ENCODE measurements at places on chromosomes 12 and 14. TPM values are rescaled to one million over a fixed set of nuclear protein-coding genes. Genes with fewer than 3 reads are reported as not detected.
A peak's percentile ranks its signal among the peaks of the same experiment; 100 is the strongest.

- H3K27me3 ChIP-seq, result no peaks in the 10 kb centered on the region
- H3K36me3 ChIP-seq, result peaks cover 5% of the 10 kb centered on the region
- no peaks in the 10 kb centered on the region for H3K4me1 ChIP-seq
- no peak overlapping the region for H3K27ac ChIP-seq
- no peak for DNase-seq
These were observed 5.7 kb upstream of the ZCCHC8 start for GRCh38 chr12:122506393-122506938.

The A2ML1 gene
- total RNA-seq, result 0.27 TPM

DNA sequence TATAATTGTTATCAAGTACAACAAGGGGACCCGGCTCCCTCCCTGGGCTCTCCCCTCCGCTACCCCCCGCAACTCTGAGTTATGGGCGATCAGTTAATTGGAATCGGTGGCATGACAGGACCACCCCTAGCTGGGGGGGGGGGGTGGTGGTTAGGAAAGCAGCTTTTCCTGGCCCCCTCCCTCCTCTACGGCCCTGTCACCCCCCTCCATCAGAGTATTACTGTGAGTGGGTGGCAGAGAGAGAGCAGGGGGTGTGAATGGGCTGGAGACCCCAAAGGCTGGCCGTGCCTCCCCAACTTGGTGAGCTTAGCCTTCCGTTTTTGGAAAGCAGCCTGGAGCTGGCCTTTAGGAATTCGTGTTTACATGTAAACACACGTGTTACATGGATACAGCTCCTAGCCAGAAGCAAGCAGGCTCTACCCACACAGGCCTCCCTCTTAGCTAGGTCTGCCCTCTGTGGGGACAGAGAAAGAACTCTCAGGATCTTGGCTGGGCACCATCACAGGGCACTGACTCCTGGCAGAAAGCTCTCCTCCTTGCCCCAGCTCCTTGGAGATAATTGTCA is 1.1 kb upstream of the HOXC4 start:
- H3K27ac ChIP-seq, result no peak overlapping the region
- no peak overlapping the region for H3K4me3 ChIP-seq
- no peaks in the 10 kb centered on the region for H3K4me1 ChIP-seq

The SERPINA9 gene
- total RNA-seq, result not detected

- no peak for DNase-seq
- no peak overlapping the region for H3K27ac ChIP-seq
- no peaks in the 10 kb centered on the region for H3K36me3 ChIP-seq
- no peak overlapping the region for H3K4me3 ChIP-seq
These were observed 57.2 kb downstream of the ALG10B start for GRCh38 chr12:38373784-38374183.

- H3K27me3 ChIP-seq, result no peaks in the 10 kb centered on the region
- no peak for DNase-seq
- H3K4me1 ChIP-seq, result no peaks in the 10 kb centered on the region
- no peak overlapping the region for H3K4me3 ChIP-seq
These were observed 60.9 kb downstream of the MAP1LC3B2 start for GRCh38 chr12:116620124-116620491.

- no peak overlapping the region for H3K4me3 ChIP-seq
- no peak for DNase-seq
- H3K27ac ChIP-seq, result no peak overlapping the region
- peaks cover 4% of the 10 kb centered on the region for H3K4me1 ChIP-seq
- H3K36me3 ChIP-seq, result no peaks in the 10 kb centered on the region
These were observed 357.3 kb upstream of the RGS6 start for GRCh38 chr14:71574976-71575375.

GRCh38 chr14:57962325-57963035 is 96.6 kb upstream of the SLC35F4 start:
- no peak overlapping the region for H3K4me3 ChIP-seq
- peaks cover 13% of the 10 kb centered on the region for H3K4me1 ChIP-seq
- no peaks in the 10 kb centered on the region for H3K36me3 ChIP-seq
- DNase-seq, result no peak
- H3K27ac ChIP-seq, result peak overlapping the region; percentile 97
- H3K27me3 ChIP-seq, result no peaks in the 10 kb centered on the region

The INTS13 gene
- 19.2 TPM for total RNA-seq

The MGST1 gene
- 79.3 TPM for total RNA-seq

- no peaks in the 10 kb centered on the region for H3K4me1 ChIP-seq
- H3K27me3 ChIP-seq, result no peaks in the 10 kb centered on the region
- no peaks in the 10 kb centered on the region for H3K36me3 ChIP-seq
- no peak overlapping the region for H3K4me3 ChIP-seq
- no peak for DNase-seq
These were observed 67.8 kb downstream of the TMCC3 start for GRCh38 chr12:94582591-94582990.

- no peak overlapping the region for H3K4me3 ChIP-seq
- H3K27ac ChIP-seq, result no peak overlapping the region
- no peaks in the 10 kb centered on the region for H3K27me3 ChIP-seq
These were observed 53.6 kb upstream of the RIN3 start for GRCh38 chr14:92459950-92460421.

The SLC15A4 gene
- 38.6 TPM for total RNA-seq

GRCh38 chr12:129534966-129535750 is 368.7 kb downstream of the TMEM132D start:
- H3K4me3 ChIP-seq, result no peak overlapping the region
- no peak for DNase-seq
- no peaks in the 10 kb centered on the region for H3K27me3 ChIP-seq
- no peak overlapping the region for H3K27ac ChIP-seq
- H3K36me3 ChIP-seq, result no peaks in the 10 kb centered on the region

GRCh38 chr14:100100032-100100703 is 34.9 kb downstream of the EVL start:
- H3K4me3 ChIP-seq, result no peak overlapping the region
- no peaks in the 10 kb centered on the region for H3K36me3 ChIP-seq
- H3K27me3 ChIP-seq, result no peaks in the 10 kb centered on the region
- no peak for DNase-seq
- H3K4me1 ChIP-seq, result peaks cover 4% of the 10 kb centered on the region

GRCh38 chr14:95397325-95397724 is 77.6 kb upstream of the CLMN start:
- no peak overlapping the region for H3K4me3 ChIP-seq
- H3K36me3 ChIP-seq, result no peaks in the 10 kb centered on the region
- no peaks in the 10 kb centered on the region for H3K27me3 ChIP-seq
- DNase-seq, result no peak
- no peaks in the 10 kb centered on the region for H3K4me1 ChIP-seq

The KRT72 gene
- total RNA-seq, result not detected

GRCh38 chr12:75631831-75632230 is 120.4 kb upstream of the KRR1 start:
- no peaks in the 10 kb centered on the region for H3K27me3 ChIP-seq
- H3K36me3 ChIP-seq, result no peaks in the 10 kb centered on the region
- H3K4me3 ChIP-seq, result no peak overlapping the region
- no peaks in the 10 kb centered on the region for H3K4me1 ChIP-seq
- DNase-seq, result no peak
- no peak overlapping the region for H3K27ac ChIP-seq

The STON2 gene
- total RNA-seq, result 20.5 TPM

GRCh38 chr14:93884950-93885349 is 42.2 kb upstream of the FAM181A start:
- no peaks in the 10 kb centered on the region for H3K27me3 ChIP-seq
- no peaks in the 10 kb centered on the region for H3K4me1 ChIP-seq

DNA sequence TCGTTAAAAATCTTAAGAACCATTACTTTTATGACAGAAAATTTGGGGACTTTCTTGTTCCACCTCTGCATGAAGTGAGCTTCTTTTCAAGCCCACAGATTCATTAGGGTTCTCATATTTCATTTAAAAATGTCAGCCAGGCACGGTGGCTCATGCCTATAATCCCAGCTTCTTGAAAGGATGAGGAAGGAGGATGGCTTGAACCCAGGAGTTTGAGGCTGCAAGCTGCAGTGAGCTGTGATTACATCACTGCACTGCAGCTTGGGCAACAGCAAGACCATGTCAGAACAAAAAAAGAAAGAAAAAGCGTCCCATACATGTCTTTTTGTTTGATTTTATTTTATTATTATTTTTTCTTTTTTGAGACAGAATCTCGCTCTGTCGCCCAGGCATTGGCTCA is 43.4 kb upstream of the ATF1 start:
- DNase-seq, result no peak
- H3K36me3 ChIP-seq, result no peaks in the 10 kb centered on the region
- H3K4me3 ChIP-seq, result no peak overlapping the region
- no peak overlapping the region for H3K27ac ChIP-seq
- H3K4me1 ChIP-seq, result no peaks in the 10 kb centered on the region

- DNase-seq, result no peak
- H3K27ac ChIP-seq, result no peak overlapping the region
- H3K4me3 ChIP-seq, result no peak overlapping the region
- no peaks in the 10 kb centered on the region for H3K4me1 ChIP-seq
These were observed 69.3 kb downstream of the SERPINA3 start for GRCh38 chr14:94681300-94682060.

The ARMH4 gene
- total RNA-seq, result 14.6 TPM

- H3K4me1 ChIP-seq, result no peaks in the 10 kb centered on the region
- H3K36me3 ChIP-seq, result no peaks in the 10 kb centered on the region
- H3K4me3 ChIP-seq, result no peak overlapping the region
- DNase-seq, result no peak
These were observed 164.9 kb downstream of the CEP128 start for GRCh38 chr14:80776657-80777056.

GRCh38 chr12:131074221-131075083 is 120.7 kb downstream of the ADGRD1 start:
- no peaks in the 10 kb centered on the region for H3K36me3 ChIP-seq
- peak; percentile 60 for DNase-seq
- no peak overlapping the region for H3K4me3 ChIP-seq
- H3K4me1 ChIP-seq, result no peaks in the 10 kb centered on the region
- H3K27me3 ChIP-seq, result no peaks in the 10 kb centered on the region
- no peak overlapping the region for H3K27ac ChIP-seq

DNA sequence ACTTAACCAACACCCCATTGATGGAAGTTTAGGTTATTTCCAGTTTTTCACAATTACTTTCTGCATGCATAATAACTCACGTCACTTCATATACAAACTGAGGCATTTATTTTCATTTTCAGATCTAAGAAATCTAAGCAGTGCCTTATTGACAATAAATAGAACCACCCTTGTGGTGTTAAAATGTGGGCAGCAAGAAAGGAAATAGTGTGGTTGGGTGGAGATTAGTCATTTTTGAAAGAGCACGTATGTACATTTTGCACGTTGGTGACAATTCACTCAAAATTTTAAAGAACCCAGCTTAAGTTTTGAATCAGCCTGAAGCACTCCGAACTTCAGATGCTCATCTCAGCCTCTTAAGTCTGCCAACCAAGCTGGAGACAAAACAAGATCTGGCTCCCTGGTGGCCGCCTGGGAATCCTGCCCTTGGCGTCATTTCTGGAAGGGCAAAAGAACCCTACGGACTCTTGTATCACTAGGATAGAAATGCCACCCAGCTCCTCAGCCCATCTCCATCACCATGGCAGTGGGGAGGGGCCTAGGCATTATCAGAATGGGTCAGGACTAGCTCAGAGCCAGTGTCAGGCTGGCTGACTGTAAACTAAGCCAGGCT is 89.5 kb upstream of the BCL2L14 start:
- no peak overlapping the region for H3K27ac ChIP-seq
- no peak for DNase-seq
- no peaks in the 10 kb centered on the region for H3K4me1 ChIP-seq
- H3K27me3 ChIP-seq, result no peaks in the 10 kb centered on the region

The SLC41A2 gene
- 96.4 TPM for total RNA-seq

DNA sequence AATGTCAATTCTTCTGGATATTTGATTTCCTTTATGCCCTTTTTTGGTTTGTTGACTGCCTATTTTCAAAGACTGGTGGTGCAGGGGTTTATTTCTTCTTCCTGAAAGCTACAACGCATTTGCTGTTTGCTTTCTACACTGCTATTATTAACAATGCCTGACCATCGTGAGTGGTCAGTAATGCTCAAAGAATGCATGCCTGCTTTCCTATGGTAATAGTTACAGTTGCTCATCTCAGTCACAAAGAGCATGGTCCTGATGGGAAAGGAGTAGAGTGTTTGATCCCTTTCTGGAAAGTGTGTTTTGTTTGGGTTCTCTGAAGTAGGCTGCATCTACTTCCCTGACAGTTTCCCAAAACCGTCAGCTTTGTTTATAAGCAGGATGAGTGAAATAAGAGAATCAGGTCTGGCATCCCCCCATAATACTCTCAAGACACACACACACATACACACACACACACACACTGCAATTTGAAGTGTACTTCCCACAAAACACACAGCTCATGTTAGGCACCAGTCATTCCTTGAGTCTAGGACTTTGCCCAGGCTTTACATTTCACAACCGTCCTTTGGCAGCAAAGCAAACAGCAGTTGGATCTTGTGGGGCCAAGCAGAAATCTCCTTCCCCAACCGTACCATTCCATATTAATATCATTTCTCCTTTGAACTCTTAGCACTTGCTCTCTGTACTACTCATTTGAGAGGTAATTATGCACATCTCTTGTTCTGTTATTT is 56.6 kb downstream of the SUDS3 start:
- H3K36me3 ChIP-seq, result no peaks in the 10 kb centered on the region
- H3K4me3 ChIP-seq, result no peak overlapping the region
- H3K27me3 ChIP-seq, result no peaks in the 10 kb centered on the region
- no peak for DNase-seq

- H3K4me3 ChIP-seq, result no peak overlapping the region
- DNase-seq, result no peak
- H3K27me3 ChIP-seq, result no peaks in the 10 kb centered on the region
- H3K36me3 ChIP-seq, result no peaks in the 10 kb centered on the region
- H3K27ac ChIP-seq, result no peak overlapping the region
These were observed 1.5 kb downstream of the KIF21A start for GRCh38 chr12:39441189-39441962.

DNA sequence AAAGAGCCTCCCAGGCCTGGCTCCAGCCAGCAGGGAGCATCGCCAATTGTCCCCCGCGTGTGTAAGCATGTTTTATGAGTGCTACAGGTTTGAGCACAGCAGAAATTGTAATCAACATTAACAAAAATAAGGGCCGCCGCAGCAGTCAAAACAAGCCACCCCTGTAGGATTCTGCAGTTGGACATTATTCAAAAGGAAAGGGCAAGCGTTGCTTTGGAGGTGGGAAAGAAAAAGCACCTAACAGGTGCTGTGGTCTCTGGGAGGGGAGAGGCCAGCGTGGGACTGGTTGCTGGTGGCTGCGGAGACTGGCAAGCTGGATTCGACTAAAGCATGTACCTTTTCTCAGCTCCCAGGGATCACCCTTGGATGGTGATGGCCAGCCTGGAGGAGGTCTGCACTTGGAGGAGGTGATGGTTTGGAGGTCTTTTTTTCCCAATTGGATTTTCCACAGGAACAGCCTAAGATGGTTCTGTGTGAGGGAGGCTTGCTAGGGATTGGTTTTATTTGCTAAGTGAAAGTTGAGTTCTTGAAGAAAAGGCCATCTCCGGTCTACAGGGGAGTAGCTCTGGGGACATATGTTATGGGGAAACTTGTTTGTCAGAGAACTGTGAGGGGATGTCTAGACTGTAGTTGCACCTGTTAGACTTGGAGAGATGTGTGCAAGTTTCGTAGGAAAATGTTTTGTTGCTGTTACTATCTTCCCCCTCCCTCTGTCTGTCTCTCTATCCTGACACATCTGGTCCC is 2.0 kb downstream of the DYRK2 start:
- H3K4me3 ChIP-seq, result peak overlapping the region; percentile 89
- no peaks in the 10 kb centered on the region for H3K4me1 ChIP-seq
- no peak overlapping the region for H3K27ac ChIP-seq
- H3K36me3 ChIP-seq, result no peaks in the 10 kb centered on the region

GRCh38 chr12:73935817-73936216 is 601.8 kb upstream of the ATXN7L3B start:
- no peaks in the 10 kb centered on the region for H3K36me3 ChIP-seq
- H3K27ac ChIP-seq, result no peak overlapping the region
- H3K4me1 ChIP-seq, result no peaks in the 10 kb centered on the region

GRCh38 chr14:58785701-58786100 is 147.9 kb downstream of the DACT1 start:
- no peak for DNase-seq
- no peak overlapping the region for H3K4me3 ChIP-seq
- no peak overlapping the region for H3K27ac ChIP-seq
- no peaks in the 10 kb centered on the region for H3K4me1 ChIP-seq
- H3K27me3 ChIP-seq, result no peaks in the 10 kb centered on the region

The KRT6B gene
- not detected for total RNA-seq
